Stimulated activated CD4-positive, alpha-beta T cell treated with anti-CD3 and anti-CD28 coated beads, Interleukin-1b, Interleukin-23, amount 100 ng/mL, for 48 hours (primary cell): ENCODE measurements at places on chromosomes 11 and 22.

DNA sequence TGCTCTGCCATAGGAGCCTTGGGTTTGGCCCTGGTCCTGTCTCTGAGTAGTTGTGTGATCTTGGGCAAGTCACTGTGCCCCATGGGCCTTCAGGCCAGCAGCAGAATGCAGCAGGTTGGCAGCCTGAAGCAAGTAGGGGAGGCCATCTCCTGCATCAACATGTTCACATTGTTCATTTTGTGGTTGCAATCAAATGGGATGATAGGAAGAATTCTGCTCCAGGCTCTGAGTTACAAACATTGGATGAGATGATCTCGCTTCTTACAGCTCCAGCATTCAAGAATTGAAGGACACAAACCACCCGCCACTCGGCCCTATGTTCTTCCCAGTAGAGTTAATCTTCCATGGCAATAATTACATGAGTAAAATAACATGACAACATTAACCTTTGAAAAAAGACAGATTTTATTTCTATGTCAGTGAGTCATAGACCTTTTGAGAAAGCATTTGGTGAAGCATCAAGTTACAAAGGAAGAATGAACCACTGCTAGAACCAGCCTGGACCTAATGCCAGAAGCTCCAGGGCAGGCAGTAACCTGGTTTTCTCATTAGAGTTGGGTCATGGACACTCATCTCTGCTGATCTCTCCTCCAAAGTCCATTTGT, 308.3 kb upstream of the NCAM1 start:
- DNase-seq: no peak

DNA sequence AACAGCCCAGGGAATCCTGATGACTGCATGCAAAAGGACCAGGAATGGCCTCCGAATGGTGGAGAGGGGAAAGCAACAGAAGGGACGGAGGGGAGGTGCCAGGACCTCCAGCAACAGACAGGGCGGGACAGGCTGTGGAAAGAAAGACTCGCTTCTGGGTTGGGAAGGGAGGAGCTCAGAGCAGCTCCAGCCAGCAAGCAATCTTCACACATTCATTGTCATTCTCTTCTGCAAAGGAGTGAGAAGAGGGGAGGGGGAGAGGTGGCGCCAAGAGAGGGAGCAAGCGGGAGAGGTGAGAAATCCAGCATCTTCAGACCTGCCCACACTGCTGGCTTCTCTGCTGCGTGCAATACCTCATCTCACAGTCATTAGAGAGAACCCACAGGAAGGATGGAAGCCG, 509.0 kb downstream of the BUD13 start:
- no peak for DNase-seq

DNA sequence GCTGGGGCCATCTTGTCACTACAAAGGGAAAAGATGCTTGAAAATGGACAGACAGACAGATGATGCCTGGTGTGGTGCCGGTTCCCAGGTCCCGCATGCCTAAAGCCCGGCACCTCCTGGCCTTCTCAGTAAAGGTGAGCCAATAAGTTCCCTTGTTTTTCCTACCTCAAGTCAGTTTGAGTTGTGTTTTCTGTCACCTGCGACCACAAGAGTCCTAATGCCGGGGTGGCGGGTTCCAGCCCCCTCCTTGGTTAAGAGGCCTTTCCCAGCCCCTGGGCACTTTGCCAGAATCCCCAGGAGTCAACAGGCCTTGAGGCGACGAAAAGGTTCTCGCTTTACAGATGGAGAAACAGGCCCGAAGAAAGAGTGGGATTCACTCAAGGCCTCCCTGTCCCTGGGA, 9.0 kb downstream of the FGF19 start:
- no peak for DNase-seq

DNA sequence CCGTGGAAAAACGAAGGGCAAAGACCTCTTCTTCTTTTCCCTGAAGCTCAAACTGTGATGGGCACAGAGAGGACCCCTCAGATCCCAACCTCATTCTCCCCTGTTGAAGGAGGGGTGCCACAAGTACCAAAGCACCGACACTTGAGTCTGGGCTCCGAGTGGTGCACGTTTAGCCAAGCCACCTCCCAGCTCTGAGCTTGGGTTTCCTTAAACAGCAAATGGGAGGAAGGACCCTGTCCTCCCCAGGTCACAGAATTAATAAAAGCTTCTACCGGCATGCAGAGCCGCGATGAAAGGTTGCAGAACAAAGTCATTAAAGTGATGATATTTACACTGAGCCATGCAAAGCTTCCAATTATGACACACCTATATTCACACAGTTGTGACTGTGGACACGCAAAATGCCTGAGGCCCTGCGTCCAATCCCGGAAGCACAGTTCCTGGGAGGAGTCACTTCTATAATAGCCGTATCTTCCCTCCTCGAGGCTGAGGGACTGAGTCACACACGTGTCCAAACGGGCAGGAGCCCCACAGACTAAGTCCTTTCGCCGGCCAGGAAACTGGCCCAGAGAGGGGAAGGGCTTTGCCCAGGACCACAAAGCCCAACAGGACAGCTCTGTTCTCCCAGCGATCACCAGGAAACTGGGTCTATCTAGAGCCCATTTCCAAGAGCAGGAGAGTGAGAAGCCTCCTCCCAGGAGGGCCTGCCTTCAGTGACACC, 922 bp upstream of the CSNK1E start:
- no peak for DNase-seq

- DNase-seq: no peak
Observed at GRCh38 chr11:92811341-92811740, 158.1 kb upstream of the MTNR1B start.

- DNase-seq: no peak
Observed at GRCh38 chr11:59960502-59961381, 3.1 kb upstream of the OOSP4A start.

DNA sequence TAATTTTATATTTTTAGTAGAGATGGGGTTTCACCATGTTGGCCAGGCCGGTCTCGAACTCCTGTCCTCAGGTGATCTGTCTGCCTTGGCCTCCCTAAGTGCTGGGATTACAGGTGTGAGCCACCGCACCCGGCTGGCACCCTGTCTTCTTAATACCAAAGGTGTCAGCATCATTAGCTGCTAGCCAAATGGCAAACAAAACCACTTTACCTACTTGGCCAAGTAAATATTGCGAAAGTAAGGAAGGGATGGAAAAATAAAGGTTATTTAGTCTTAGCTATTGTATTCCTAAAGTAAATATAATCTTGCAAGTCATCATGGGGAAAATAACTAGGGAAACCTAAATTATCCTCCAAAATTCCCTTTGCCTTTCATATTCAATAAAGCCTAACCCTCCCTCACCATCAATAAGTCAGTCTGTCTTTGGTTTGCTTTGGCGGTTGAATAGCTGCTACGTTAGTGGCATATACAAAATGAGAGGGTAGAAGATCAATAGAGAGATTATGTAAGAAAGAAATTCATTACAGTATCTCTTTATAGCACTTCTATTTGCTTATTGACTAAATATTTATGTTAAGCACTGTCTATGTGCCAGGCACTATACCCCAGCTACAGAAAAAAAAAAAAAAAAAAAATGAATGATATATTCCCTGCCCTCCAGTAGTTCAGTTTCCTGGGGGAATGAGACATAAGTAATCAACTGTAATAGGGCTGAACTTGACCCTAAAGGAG, 40.2 kb upstream of the CFAP300 start:
- no peak for DNase-seq

DNA sequence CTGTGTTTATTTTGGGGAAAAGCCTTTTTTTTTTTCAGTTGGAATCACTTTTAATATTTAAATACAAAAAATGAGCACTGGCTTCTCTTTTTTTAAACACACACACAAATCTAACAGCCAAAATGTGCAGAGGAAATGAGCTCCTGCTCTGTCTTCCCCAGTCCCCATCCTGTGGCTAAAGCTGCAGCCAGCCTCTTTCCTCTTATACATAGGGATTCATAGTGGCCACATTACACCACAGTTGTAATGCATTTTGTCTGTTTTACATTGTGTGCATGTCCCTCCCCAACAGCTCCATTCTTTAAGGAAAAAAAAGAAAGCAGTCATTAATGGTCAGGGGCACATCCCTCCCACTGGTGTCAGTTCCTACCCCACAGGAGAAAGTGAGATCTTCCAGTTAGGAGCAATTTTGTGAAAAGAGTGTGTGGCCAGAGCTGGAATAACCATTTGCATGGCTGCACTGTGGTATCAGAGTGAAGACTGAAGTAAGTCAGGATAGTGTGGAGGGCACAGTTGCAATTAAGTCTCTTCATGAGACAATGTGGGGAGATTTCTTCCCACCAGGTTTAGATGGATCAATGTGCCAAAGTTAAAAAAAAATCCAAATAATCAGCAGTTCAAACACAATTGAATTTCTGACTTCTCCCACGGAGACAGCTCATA, 220.6 kb downstream of the TMEM135 start:
- DNase-seq: no peak
